ENCODE measurements at places on chromosomes 6 and 20.
A peak's percentile ranks its signal among the peaks of the same experiment; 100 is the strongest.

- no peak for DNase-seq
Observed at GRCh38 chr6:95216555-95216954, 360.8 kb upstream of the MANEA start.

- peak; percentile 24 for DNase-seq
Observed at GRCh38 chr6:106519460-106520394, 109.6 kb downstream of the RTN4IP1 start.

DNA sequence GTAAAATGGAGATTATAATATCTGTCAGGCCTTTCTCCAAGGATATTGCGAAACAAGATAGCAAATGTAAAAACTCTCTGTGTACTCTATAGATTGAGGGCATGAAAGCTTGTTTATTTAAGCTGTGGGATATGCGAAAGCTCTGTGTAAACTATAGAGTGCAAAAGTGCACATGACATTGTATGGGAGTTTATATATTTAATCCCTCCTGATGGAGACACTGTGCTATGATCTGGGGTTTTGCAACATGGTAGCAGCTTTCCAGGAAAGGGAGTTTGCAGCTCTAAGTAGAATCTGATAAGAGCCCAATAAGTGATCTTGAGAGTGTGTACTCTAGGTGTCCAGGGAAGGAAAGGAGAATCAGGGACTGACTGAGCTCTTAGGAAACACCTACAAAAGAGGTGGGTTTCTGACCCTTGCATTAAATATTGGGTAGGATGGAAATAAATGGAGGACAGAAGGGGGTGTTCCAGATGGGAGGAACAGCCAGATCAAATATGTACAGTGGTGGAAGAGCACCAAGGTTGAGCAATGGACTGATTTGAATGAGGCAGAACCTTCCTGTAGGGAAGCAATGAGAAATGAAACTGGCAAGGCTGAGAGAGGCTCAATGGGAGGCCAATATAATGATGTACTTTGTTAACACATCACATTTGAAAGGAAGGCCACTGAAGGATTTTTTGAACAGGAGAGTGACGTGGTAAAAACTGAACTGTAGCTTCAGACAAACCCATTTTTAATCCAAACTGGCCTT is 450.1 kb downstream of the GJA1 start:
- DNase-seq: peak; percentile 18

GRCh38 chr20:4552075-4552640 is 169.6 kb upstream of the PRND start:
- DNase-seq: no peak

GRCh38 chr20:1002682-1003561 is 811 bp upstream of the RSPO4 start:
- peak; percentile 74 for DNase-seq

DNA sequence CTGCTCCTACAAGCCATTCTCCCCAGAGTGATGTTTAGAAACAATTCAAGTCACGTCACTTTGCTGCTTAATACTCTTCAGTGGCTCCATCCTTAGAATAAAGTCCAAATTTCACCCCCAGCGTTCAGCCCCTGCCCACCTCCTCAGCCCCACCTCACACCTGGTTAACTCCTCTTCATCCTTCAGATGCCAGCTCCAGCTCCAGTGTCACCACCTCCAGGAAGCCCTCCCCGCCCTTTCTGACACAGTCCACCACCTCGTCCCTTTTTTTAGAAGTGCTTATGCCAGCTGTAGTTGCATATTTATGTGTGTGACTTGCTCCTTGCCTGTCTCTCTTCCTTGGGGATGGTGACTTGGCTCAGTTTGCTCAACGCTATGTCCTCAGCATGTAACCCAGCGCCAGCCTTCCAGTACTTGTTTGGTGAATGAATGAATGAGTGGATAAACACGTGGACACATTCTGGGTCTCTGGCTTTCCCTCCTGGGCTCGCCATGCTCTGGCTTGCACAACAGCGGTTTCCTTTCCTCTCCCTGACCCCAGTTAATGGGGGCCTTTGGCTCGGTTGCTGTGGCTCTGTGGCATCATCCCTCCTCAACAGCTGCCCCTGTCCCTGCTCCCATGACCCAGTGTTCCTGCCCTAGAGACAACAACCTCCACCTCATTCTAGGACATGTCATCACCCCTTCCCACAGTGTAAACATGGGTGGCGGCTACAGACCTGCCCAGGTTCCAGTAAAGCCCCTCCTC is 3.7 kb upstream of the IP6K3 start:
- DNase-seq: no peak

- DNase-seq: no peak
Observed at GRCh38 chr6:13068586-13069210, 259.6 kb downstream of the TBC1D7 start.

DNA sequence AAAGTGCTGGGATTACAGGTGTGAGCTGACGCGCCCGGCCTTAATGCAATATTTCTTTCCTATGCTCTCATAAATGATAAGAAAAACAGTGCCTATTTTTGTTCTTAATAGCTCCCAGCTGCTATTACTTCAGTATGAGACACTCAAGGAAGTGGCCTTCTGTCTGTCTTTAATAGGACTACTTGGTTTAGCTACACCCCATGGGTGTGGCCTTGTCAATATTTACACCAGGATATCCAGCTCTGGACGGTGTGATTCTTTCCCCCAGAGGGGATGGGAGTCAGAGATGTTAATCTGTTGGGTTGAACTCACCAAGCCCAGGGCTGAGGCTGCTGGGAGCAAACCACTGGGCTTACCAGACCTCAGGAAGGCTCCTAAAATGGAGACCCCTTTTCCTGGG is 134.2 kb downstream of the CEP57L1 start:
- DNase-seq: peak; percentile 36

DNA sequence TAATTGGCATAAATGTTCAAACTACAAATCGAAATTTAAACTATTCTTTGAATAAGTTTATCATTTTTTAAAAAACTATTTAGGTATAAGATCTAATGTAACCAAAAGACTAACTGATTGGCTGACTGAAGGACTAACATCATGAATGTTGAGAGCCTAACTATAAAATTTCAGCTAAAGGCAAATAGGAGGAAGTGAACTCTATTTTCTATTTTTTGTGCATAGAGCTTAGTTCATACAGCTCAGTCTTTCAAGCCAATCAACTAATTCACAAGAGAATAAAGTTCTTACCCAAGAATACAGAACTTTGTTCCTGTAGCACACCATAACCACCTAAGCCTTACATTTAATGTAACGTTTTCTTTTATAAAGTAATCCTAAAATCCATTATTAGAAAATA is 46.3 kb upstream of the STXBP5 start:
- peak; percentile 17 for DNase-seq

- peak; percentile 51 for DNase-seq
Observed at GRCh38 chr6:95593025-95593424, 15.7 kb downstream of the MANEA start.

GRCh38 chr6:156379392-156380289 is 397.5 kb upstream of the ARID1B start:
- DNase-seq: no peak

DNA sequence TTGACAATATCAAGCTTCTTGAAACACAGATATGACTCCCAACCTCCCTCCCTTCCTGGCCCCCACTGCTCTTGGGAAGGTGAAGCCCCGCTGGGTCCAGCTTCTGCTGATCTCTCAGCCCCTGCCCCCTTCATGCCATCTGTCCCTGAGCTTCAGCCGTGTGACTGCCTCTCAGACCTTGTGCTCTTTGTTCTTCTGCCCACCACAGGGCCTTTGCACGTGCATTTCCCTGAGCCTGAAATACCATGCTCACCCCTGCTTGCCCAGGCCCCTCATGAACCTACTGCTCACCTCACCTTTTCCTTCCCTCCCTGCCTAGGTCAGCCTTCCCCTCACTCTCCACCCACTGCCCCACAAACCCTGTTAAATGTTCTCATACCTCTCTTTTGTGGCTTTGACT is 241.7 kb upstream of the PMEPA1 start:
- no peak for DNase-seq

- peak; percentile 72 for DNase-seq
Observed at GRCh38 chr6:34237722-34238584, 1.3 kb downstream of the HMGA1 start.

DNA sequence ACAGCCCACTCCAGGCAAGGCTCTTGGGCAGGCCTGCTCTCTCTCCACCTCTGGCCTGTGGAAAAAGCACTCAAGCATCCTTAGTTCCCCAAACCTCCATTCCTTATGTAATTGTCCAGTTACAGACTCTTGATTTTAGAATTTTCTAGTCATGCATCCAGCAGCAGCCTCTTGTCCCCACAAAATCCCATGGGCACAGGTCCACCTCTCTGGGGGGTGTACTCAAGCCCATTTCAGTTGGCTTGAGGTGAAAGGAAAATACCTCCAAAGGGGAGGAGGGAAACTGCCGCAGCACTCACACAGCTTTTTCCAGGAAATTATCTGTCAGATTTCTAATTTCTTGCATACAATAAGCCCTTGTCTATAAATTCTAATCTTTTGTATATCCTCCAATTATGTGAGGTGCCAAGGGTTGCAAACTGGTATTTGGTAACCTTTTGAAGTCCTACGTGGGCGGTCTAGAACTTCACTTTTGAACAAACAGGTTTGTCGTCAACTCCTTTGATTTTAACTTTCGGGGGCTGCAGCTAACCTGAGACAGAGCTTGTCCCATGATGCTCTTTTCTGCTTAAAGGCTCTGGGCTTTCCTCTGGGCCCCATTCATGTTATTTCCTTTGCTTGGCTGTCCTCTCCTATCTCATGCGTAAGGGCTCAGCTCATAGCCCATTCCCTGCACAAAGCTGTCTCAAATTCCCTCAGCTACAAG is 104.7 kb upstream of the CEP85L start:
- DNase-seq: no peak

- DNase-seq: no peak
Observed at GRCh38 chr6:138467901-138468300, 31.4 kb downstream of the NHSL1 start.

DNA sequence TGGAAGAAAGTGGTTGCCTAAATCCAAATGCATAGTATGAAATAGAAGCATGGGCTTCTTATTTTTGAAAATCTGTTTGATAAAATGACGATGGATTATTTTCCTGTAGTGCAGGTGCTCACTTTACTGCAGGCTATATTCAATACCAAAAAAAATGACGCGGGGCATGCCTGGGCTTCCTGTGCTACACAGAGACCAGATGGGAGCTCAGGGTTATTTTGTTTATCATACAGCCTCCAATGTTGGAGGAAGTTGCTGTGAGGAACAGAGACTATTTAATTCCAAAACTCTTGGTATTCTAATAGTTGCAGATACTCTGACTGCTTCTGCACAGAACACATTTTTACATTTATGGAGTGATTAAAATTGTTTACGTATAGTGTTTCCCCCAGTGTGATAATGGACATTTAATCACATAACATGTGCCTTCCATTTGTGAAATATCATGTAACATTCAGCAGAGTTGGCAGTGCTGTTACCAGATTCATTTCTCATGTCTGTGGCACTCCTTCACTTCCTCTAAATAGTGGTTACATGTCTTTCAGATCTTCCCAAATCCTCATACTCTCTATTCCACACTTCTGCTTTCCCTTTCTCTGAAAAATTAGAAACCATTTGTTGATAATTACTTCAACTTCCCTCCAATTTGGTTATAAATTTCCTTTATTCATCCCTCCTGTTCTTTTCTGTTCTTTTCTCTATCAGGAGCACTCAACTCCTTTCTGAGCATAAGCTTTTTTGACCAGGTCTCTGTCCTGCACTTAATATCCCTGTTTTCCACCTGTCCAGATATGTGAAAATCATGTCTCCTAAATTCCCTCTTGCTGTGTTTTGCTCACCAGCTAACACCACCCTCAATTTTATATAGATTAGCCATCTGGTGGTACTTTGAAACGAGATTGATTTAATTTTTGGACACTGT is 121.6 kb downstream of the ADGRB3 start:
- no peak for DNase-seq

- DNase-seq: no peak
Observed at GRCh38 chr6:22437665-22438064, 131.7 kb upstream of the HDGFL1 start.

- no peak for DNase-seq
Observed at GRCh38 chr20:38804682-38805501, 605 bp upstream of the PPP1R16B start.

DNA sequence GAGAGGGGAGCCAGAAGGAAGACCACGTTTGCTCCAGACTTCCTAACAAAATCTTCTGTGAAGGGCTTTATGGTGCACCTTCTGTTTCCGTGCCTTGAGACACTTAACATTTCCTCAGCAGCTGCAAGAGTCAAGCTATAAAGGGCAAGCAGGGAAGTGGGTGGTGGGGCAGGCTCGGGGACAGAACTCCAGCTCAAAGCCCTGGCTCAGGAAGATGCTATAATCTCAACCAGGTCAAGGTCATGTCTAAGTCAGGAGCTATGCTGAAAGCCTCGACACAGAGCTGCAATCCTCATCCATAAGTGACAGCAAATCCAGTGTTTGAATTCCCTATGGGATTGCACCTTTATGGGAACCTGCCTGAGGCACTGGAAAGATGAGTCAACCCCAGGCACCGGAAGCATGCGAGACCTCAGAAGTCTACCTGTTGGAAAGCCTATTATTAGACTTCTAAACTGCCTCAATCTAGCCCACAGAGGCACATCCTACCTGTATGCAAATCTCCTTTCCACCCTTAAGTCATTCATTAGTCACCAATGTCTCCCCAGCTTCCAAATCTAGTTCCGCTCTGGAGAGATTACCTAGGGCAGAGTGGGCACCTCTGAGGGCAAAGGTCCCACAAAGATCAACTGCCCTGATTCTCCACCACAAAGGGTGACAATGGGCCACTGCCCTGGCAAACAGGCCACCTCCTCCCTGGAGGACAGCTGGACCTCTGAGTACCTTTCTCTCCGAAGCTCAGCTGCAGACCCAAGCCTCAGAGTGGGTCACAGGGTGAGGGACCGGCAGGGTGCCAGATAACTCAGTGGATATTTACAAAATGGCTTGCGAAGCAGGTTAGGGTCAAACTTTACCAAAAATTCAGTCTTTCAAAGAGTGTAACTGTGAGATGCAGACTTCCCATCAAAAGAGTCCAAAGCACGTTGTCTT is 287.0 kb downstream of the CDC5L start:
- peak; percentile 25 for DNase-seq

- DNase-seq: no peak
Observed at GRCh38 chr6:24387818-24388217, 14.9 kb upstream of the MRS2 start.

- peak; percentile 55 for DNase-seq
Observed at GRCh38 chr6:143513410-143513809, 1.9 kb upstream of the FUCA2 start.

GRCh38 chr6:4905826-4906225 is 98.0 kb downstream of the RPP40 start:
- no peak for DNase-seq

DNA sequence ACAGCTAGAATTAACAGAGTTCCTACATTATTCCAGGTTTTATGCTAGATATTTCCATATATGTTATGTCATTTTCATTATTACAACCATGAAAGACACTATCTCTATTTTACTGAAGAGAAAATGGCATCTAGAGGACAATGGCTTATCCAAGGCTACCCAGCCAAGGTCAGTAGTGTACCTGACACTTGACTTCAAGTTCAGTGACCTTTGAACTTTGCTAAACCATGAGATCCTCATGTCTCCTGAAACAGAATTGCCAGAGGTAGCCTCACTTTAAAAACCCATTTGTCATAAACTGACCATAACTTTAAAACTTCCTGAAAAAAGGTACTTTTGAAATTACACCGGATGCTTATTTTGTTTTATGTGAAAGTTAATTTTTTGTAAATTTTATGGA is 14.4 kb downstream of the NAPB start:
- no peak for DNase-seq

Data from DMS53 (cell line).